ENCODE measurements at places on chromosomes 7 and 10. TPM values are rescaled to one million over a fixed set of nuclear protein-coding genes. Genes with fewer than 3 reads are reported as not detected.

DNA sequence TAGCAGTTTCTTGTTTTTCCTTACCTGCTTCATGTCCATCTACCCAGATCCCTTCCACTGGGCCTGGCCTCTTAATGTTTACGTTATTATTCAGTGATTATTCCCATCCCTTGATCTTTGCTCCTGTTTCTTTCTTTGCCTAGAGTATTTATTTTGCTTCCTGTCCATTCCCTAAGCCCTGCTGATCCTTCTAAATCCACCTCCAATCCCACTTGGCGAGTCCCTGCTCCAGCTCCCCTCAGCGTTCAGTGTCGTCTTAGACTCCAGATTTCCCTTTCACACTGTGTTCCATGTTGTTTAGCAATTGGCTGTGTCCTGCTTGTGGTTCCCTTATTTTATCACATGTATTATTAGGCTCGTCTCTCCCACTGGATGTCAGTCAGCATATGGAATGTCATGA is 7.3 kb downstream of the PPP2R2D start:
- DNase-seq: no peak

DNA sequence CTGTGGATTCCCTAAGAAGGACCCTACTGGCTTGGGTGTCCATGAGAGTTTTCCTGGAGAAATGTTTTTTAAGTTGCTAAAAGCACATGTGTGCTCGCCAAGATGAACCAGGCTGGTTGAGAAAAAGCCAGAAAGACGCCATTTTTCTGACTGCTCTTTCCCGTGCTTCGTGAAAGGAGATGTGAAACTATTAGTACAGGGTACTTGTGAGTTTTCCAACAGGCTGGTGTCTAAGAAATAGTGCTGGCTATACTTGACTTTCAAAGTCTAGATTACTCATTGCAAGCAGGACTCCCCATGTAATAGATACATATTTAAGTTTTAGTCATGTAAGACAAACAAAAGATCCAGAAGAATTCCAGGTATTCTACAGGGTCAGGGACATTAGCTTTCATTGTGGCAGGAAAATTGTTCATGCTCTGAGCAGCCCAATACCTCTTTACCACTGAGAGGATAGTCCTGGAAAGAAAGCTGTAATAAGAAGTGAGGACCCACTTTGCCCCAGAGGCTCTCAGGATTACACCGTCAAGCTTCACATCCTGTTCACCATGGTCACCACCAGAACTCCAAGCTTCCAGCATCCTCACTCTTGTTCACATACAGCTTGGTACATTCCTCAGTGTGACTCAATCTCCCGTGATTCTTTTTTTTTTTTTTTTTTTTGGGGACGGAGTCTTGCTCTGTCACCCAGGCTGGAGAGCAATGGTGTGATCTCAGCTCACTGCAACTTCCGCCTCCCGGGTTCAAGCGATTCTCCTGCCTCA is 43.8 kb upstream of the ICA1 start:
- DNase-seq: no peak

GRCh38 chr7:133735222-133735621 is 391.9 kb upstream of the LRGUK start:
- no peak for DNase-seq

DNA sequence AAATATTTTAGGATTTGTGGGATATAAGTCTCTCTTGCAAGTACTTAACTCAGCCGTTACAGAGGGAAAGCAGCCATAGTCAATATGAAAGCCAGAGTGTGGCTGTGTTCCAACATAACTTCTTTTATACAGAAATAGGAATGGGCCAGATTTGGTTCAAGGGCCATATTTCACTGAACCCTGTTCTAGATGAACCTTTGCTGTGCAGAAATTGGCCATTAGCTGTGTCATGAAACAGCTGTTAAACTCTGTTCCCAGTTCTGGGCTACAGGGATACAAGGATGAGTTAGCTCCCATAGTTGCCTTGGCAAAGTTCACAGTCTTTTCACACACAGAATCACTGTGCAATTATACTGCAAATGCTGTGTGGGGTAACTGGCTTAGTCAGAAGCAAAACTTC is 213.9 kb upstream of the LRRN3 start:
- no peak for DNase-seq

DNA sequence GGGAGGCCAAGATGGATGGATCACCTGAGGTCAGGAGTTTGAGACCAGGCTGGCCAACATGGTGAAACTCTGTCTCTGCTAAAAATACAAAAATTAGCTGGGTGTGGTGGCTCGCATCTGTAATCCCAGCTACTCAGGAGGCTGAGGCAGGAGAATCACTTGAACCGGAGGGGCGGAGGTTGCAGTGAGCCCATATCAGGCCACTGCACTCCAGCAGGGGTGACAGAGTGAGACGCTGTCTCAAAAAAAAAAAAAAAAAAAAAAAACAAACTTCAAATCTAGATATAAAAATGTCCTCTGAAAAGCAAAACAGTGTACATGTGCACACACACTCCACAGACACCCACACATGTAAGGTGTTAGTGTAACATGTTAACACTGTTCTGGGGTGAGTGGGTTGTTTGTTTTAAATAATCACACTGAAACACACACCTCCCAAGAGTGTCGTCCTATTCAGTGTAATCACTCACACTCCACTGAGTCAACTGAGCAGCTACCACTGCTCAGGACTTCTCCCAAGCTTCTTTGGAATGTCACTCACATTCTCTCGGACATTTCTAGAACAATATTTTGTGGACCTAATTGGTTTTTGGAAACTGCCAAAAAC is 12.8 kb upstream of the RGS10 start:
- no peak for DNase-seq

DNA sequence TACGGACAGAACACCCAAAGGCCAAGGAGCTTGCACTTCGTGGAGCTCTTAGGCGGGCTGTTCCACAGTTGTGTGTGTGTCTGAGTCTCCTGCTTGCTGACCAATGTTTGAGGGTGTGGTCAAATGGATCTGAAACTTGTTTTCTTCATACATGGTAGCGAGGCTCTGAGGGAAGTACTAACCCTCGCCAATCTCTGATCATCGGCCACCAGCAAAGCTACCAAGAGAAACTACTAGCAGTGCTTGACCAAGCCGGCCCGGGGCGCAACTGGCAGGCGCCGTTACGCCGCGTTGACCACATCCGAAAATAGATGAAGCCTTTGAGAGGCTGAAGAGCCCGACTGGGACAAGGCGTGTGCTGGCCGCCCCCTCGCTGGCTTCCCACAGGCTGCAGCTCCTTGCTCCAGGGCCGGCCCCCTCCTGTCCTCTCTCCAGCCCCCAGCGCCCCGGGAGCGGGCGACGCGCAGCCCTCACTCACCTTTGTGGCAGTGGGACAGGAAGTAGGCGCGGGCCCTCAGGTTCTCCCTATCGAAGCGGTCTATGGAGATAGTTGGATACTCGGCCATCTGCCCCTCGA is 384 bp downstream of the DCLRE1C start:
- peak; percentile 49 for DNase-seq

- DNase-seq: no peak
These were observed 39.9 kb upstream of the PPP2R2D start for GRCh38 chr10:131860806-131861440.

The CALML3 gene
- 0.09 TPM for total RNA-seq

Measured in left colon (tissue), 2 donors.